ENCODE measurements at places on chromosomes 7 and 10.

GRCh38 chr10:30493609-30494530 lies 59.9 kb downstream of the MAP3K8 start:
- DNase-seq: peak; percentile 78
- H3K27ac ChIP-seq: no peak overlapping the region

GRCh38 chr10:118153287-118153686 lies 106.5 kb upstream of the RAB11FIP2 start:
- H3K4me3 ChIP-seq: no peak overlapping the region
- H3K27ac ChIP-seq: no peak overlapping the region
- H3K4me1 ChIP-seq: no peaks in the 10 kb centered on the region
- H3K36me3 ChIP-seq: no peaks in the 10 kb centered on the region
- H3K27me3 ChIP-seq: no peaks in the 10 kb centered on the region
- no peak for DNase-seq

- H3K27ac ChIP-seq: peak overlapping the region; percentile 68
- H3K36me3 ChIP-seq: no peaks in the 10 kb centered on the region
- H3K4me3 ChIP-seq: no peak overlapping the region
- no peak for DNase-seq
Observed at GRCh38 chr7:101113836-101114235, 13.1 kb upstream of the SERPINE1 start.

DNA sequence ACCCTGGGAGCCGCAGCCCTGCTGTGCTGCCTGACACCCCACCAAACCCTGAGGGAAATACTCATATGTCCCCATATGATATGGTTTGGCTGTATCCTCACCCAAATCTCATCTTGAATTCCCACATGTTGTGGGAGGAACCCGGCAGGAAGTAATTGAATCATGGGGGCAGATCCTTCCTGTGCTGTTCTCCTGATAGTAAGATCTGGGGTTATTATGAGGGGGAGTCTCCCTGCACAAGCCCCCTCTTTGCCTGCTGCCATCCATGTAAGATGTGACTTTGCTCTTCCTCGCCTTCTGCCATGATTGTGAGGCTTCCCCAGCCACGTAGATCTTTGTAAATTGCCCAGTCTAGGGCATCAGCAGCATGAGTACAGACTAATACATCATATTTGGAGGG lies 68.7 kb downstream of the RGS10 start:
- no peak overlapping the region for H3K27ac ChIP-seq
- no peak overlapping the region for H3K4me3 ChIP-seq
- no peaks in the 10 kb centered on the region for H3K27me3 ChIP-seq
- no peak for DNase-seq
- no peaks in the 10 kb centered on the region for H3K36me3 ChIP-seq

GRCh38 chr7:132135746-132136385 lies 440.4 kb downstream of the PLXNA4 start:
- H3K4me3 ChIP-seq: no peak overlapping the region
- H3K36me3 ChIP-seq: no peaks in the 10 kb centered on the region
- H3K4me1 ChIP-seq: no peaks in the 10 kb centered on the region

DNA sequence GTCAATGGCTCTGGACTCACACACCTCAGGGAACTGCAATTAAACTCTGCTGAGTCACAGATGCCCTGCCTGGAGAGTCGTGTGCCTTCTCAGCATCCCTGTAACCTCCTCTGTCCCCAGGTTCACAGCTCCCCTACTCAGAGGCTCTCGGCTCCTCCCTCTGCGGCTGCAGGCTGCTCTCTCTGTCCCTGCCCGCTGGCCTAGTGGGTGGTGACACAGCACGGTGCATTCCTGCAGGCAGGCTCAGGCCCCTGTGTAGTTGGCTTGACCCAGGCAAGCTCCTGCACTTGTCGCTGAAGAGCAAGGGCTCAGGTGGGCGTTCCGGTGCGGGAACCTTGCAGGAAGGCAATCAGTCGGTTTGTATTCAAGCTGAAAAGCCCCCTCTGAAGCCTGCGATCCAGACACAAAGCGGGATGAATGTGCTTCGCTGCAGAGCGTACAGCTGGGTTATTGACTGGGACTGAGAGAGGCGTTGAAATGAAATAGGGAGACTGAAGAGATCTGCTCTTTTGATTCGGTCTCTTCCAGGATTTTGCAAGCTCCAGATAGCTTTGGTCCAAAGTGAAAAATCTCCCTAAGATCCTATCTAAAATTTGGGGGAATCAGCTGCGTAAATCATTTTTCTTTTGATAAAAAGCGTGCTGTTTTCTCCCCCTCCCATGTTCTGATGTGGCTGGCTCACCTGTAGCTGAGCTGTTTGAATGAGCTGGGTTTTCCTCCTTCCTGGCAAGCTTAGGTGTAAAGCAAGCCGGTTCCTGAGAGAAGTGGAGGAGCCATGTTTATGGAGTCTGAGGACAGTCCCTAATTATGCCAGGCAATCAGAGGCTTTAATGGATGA lies 208.7 kb upstream of the PHYHIPL start:
- no peak for DNase-seq
- no peaks in the 10 kb centered on the region for H3K4me1 ChIP-seq
- no peak overlapping the region for H3K27ac ChIP-seq
- no peaks in the 10 kb centered on the region for H3K36me3 ChIP-seq
- no peak overlapping the region for H3K4me3 ChIP-seq

DNA sequence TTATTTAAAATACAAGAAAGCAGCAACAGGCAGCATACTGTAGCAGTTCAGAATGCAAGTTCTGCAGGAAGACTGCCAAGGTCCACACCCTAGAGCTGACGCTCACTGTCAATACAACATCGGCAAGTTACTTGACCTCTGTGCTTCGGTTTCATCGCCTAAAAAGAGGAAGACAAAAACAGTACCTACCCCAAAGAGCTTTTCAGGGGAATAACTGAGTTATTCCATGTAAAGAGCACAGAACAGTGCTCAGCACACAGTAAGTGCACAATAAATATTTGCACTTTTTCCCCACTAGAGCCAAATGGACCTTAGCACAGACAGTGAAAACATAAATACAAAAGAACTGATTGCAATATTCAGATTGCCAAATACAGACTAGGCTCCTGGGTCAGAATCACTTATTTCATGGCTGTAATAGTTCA lies 88.6 kb downstream of the USP6NL start:
- no peaks in the 10 kb centered on the region for H3K36me3 ChIP-seq
- no peaks in the 10 kb centered on the region for H3K27me3 ChIP-seq
- peaks cover 13% of the 10 kb centered on the region for H3K4me1 ChIP-seq

- no peak for DNase-seq
- H3K27ac ChIP-seq: no peak overlapping the region
- no peaks in the 10 kb centered on the region for H3K27me3 ChIP-seq
- peaks cover 34% of the 10 kb centered on the region for H3K4me1 ChIP-seq
- no peak overlapping the region for H3K4me3 ChIP-seq
- peaks cover 39% of the 10 kb centered on the region for H3K36me3 ChIP-seq
Observed at GRCh38 chr10:95691281-95691680, 2.4 kb downstream of the TCTN3 start.

DNA sequence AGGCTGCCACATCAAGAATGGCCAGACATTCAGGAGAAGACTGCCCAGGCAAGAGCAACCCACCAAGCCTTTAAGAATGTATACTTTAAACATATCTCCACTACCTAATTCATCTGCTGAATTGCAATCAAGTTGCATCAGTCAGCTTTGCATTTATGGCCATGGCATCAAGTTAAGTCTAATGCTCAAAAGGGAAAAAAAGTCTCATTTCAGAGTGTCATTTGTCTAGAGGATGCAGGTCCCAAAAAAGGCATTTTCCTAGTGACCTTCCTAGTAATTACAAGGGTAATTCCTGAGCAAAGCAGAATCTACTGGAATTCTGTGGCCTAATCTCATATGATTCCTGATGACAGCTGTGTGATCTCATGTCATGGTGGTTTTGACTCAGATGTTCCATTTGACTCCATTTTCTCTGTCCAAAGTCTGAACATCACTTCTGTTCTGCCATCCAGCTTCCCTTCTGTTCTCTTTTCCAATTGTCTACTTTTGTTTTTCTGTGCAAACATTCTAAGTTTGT lies 7.3 kb upstream of the CABCOCO1 start:
- no peaks in the 10 kb centered on the region for H3K27me3 ChIP-seq
- H3K4me1 ChIP-seq: no peaks in the 10 kb centered on the region
- no peak overlapping the region for H3K27ac ChIP-seq

DNA sequence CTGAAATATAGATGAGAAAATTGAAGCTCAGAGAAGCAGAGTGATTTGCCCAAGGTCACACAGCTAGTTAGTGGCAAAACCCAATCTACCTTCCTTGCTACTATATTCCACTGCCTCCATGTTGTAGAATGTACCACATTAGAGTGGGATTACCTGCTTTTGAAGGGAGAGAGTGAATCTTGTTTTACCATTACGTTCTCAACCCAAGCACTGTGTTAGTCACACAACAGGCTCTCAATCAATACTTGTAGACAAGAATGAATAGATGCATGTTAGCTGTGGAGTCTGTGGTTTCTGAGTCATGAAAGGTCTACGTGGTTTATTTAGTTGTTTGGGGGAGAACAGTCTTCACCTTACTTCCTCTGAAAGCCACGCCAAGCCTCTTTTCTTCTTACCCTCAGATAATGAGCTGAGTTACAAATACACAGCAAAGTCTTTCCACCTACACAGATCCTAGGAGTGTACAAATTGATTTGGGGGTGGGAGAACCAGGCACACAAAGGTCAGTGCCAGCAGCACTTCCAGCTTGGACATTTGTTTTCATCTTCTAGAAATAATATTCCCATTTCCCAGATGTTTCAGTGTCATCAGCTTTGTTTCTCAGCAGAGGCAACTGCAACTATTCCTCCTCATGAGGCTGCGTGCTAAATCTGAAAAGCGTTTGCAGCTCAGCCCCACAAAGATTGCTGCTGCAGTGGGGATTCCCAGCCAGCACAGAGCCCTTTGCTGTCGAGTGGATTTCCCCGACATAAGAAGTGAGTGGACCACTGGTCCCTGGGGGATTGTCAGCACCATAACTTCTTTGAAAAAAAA lies 71.5 kb upstream of the ADO start:
- DNase-seq: no peak
- H3K4me1 ChIP-seq: no peaks in the 10 kb centered on the region
- H3K27ac ChIP-seq: no peak overlapping the region

- H3K36me3 ChIP-seq: no peaks in the 10 kb centered on the region
- DNase-seq: no peak
Observed at GRCh38 chr10:75870039-75870645, 438.7 kb downstream of the LRMDA start.

DNA sequence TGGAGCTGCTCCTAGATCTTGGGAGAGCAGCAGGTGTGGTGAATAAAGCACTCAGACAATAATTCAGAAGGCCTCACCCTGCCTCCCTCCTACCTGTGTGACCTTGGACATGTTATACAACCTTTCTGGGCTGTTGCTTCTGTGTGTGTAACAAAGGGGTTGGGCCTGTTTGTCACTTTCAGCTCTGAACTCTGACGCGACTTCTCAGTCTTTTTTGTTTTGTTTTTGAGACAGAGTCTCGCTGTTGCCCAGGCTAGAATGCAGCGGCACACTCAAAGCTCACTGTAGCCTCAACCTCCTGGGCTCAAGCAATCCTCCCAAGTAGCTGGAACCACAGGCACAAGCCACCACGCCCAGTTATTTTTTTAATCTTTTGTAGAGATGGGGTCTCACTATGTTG lies 89.3 kb downstream of the DNMBP start:
- no peak for DNase-seq
- H3K4me1 ChIP-seq: no peaks in the 10 kb centered on the region
- no peaks in the 10 kb centered on the region for H3K27me3 ChIP-seq

DNA sequence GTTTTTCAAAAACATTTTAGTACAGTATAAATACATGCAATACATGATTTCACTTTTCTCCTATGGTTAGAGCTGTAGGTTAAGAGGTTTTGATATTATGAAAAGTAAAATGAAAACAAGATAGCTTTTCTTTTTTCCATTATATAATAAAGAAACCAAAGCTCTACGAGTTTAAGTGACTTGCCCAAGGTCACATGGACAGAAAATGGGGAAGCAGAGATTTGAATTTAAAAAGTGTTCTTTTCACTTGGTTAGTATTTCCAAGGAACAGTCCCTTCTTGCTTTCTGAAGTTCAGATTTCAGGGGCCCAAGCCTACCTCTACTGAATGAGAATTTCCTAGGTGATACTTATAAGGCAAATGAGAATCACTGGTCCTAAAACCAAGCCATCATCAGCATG lies 13.2 kb upstream of the MAP3K8 start:
- no peak overlapping the region for H3K4me3 ChIP-seq
- H3K27me3 ChIP-seq: no peaks in the 10 kb centered on the region
- no peaks in the 10 kb centered on the region for H3K36me3 ChIP-seq
- no peak overlapping the region for H3K27ac ChIP-seq

GRCh38 chr10:100996678-100997359 lies 2.8 kb upstream of the LZTS2 start:
- H3K4me3 ChIP-seq: peak overlapping the region; percentile 73
- H3K27ac ChIP-seq: peak overlapping the region; percentile 99
- no peaks in the 10 kb centered on the region for H3K27me3 ChIP-seq
- DNase-seq: no peak
- peaks cover 16% of the 10 kb centered on the region for H3K36me3 ChIP-seq

DNA sequence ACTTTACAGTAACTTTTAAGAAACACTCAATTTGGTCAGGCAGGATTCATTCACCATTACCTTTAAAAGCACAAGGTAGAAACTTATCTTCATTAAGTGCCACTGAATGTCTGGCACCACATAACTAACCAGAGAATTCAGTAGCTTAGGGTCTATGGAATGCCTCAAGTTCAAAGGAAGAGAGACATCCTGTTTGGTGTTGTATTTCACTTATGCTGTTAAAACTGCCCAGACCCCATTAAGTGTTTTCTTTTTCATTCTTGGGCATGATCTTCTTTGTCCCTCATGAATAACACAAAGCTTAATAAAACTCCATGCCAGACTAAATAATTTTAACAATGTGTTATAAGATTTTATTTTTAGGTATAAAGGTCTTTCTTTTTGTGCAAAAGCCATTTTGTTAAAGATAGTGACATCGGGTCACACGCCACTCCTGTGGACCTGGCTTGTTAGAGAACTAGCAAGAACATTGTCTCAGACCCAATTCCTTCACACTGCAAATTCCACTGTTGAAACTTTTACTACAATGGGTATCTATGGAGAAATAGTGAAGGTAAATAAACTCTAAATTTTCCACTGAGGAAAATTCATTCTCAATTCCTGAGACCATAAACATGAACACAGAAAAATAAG lies 221.0 kb downstream of the TWIST1 start:
- peaks cover 4% of the 10 kb centered on the region for H3K4me1 ChIP-seq
- no peaks in the 10 kb centered on the region for H3K36me3 ChIP-seq
- DNase-seq: no peak
- no peaks in the 10 kb centered on the region for H3K27me3 ChIP-seq
- H3K4me3 ChIP-seq: no peak overlapping the region

DNA sequence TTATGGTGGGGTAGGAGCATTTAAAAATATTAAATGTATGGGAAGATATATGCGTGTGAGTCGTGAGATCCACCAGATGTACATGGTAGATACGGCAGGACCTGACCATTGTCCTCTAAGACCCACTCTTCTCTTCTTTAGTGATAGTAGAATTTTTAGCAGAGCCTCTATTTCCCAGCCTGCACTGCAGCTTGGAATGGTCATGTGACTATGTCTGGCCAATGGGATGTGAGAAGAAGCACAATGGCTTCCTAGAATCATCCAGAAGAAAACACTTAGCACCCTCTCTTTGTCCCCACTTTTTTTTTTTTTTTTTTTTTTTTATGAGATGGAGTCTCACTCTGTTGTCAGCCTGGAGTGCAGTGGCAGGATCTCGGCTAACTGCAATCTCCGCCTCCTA lies 86.6 kb upstream of the CYTH3 start:
- no peaks in the 10 kb centered on the region for H3K4me1 ChIP-seq
- no peaks in the 10 kb centered on the region for H3K27me3 ChIP-seq
- no peak overlapping the region for H3K4me3 ChIP-seq
- no peak overlapping the region for H3K27ac ChIP-seq

- H3K4me1 ChIP-seq: no peaks in the 10 kb centered on the region
- no peaks in the 10 kb centered on the region for H3K27me3 ChIP-seq
- DNase-seq: no peak
- no peaks in the 10 kb centered on the region for H3K36me3 ChIP-seq
- H3K27ac ChIP-seq: no peak overlapping the region
Observed at GRCh38 chr10:116457488-116457887, 29.8 kb downstream of the PNLIPRP3 start.

Measured in tibial artery (tissue), 4 donors.